NCI-H774 (cell line): ENCODE measurements at places on chromosomes 13 and 19.

GRCh38 chr13:53507741-53508140 is 479.1 kb downstream of the OLFM4 start:
- no peak for DNase-seq

DNA sequence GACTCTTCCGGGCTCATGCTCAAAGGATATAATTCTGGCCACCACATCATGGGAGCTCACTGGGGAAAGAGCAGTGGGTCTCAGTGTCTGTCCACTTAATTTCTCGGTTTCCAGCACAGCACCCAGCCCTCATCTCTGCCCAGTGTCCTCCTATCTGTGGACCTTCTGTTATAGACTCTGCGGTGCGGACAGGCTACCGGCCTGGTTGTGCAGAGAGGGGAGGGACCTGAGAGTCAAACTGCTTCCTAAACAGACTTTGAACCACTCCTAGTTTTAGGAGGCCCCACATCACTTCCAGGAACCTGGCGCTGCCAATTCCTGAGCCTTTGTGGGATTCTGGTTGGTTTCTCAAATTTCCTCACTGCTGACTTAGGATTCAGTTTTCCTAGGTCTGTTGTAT is 59.8 kb upstream of the MED4 start:
- DNase-seq = no peak

DNA sequence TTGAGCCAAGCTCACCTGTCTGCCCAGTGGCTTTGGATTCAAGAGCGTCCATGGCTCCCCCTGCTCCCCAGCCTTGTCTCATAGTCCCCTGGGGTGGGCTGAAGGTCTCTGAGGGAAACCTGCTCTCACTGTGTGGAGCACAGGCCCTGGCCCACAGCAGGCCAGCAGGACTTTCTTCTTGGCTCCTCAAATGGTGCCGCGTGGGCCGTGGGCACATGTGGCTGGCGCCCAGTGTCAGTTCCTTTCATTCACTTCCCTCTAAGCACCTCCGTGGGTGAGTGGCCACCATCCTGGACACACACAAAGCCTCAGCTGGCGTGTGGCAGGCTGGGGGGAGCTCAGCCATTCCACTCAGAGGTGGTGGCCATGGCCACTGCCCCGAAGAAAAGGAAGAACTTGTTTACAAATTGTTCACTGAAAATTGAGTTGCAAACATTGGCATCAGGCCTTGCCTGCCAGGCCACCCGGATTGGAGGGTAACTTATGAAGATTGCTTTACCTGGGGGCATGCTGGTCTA is 53.1 kb downstream of the C1QTNF9 start:
- no peak for DNase-seq

DNA sequence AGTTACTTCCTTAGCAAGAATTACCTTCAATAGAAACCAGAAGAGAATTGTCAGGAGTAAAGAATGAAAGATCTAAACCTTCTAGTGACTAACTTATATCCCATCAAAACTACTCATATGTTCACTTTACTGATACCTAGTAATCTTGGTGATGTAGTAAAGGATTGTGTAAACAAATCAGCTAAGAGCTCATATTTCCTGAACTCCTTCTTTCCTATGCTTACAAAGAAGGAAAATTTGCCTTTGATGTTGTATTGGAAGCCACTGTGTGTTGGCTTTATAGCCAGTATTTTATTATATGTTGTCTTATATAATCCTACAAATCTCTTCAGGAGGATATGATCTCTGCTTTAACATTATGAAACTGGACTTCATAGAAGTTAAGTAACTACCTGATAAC is 671.0 kb downstream of the PCDH9 start:
- no peak for DNase-seq

DNA sequence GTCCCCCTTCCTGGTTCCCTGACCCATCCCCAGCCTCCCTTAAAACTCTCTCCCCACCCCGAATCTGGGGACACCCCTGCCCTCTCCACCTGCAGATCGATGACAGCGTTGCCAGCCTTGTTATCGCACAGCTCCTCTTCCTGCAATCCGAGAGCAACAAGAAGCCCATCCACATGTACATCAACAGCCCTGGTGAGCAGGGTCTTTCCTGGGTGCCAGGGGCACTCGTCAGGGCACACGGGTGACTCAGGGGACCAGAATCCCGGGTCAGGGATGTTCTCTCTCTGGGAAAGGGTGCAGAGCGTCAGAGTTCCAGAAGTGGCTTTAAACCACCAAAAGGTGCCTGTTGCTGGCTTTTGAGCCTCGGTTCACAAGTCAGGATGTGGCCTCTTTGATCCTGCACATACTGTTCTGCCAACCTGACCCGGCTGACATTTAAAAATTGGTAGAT is 1.0 kb downstream of the CLPP start:
- no peak for DNase-seq

GRCh38 chr13:76048675-76049375 is 412.7 kb downstream of the LMO7 start:
- DNase-seq = peak; percentile 30

DNA sequence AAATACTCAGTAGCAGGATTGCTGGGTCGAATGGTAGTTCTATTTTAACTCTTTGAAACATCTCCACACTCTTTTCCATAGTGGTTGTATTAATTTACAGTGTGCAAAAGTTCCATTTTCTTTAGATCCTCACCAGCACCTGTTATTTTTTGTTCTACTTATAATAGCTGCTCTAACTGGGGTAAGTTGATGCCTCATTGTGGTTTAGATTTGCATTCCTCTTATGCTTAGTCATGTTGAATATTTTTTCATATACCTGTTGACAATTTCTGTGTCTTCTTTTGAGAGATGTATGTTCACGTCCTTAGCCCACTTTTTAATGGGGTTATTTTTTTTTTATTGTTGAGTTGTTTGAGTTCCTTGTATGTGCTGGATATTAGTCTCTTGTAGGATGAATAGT is 144.6 kb downstream of the NBEA start:
- DNase-seq = no peak

DNA sequence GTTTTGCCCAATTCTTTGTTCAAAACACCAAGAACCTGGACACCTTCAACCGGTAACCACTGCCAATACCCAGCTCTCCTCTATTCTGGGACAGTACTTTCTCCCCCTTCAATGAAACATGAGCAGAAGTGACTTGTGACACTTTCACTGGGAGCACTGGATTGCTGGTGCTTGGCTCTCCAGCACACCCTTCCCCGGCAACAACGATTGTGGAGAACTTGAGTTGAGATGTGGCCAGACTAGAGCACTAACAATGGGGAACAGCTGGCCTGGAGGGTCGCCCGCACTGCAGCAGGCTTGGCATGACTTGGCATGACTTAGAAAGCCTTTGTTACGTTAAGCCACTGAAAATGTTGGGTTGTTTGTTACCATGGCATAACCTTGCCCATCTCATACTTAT is 7.5 kb upstream of the B3GLCT start:
- DNase-seq = no peak

- DNase-seq = no peak
Observed at GRCh38 chr19:52689843-52690368, 44.9 kb downstream of the ZNF611 start.

DNA sequence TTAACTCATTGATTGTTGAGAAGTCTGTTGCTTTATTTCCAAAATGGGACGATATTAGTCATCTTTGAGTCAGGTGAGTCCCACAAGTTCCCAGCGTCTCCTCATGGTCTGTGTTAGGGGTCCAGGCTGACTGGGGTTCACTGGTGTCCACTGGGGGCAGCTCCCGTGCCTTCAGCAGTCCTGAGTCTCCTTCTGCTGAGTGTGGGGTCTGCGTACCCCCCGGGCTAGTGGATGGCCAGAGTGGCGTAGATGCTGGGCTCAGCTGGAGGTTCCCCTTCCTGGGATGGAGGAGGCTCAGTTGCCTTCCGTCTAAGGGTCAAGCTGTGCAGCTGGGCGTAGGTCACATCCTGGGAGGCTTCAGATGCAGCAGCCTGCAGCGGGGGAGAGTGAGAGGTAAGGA is 5.9 kb downstream of the LILRB3 start:
- no peak for DNase-seq

- DNase-seq = no peak
Observed at GRCh38 chr19:54921082-54921481, 15.1 kb downstream of the NCR1 start.

- no peak for DNase-seq
Observed at GRCh38 chr13:31012655-31013024, 80.2 kb downstream of the TEX26 start.

GRCh38 chr13:98261165-98261702 is 84.2 kb upstream of the RNF113B start:
- DNase-seq = no peak
